ENCODE measurements at places on chromosomes 12 and 14.

- no peak for DNase-seq
These were observed 89.9 kb downstream of the MGST1 start for GRCh38 chr12:16437281-16437816.

GRCh38 chr14:92513966-92514843, 624 bp downstream of the RIN3 start:
- peak; percentile 55 for DNase-seq

GRCh38 chr12:6226002-6226678, 25.9 kb downstream of the CD9 start:
- DNase-seq = peak; percentile 73

- no peak for DNase-seq
These were observed 40.6 kb downstream of the ANO2 start for GRCh38 chr12:5904441-5904840.

- DNase-seq = peak; percentile 75
These were observed 14.2 kb upstream of the PLXNC1 start for GRCh38 chr12:94133964-94134795.

DNA sequence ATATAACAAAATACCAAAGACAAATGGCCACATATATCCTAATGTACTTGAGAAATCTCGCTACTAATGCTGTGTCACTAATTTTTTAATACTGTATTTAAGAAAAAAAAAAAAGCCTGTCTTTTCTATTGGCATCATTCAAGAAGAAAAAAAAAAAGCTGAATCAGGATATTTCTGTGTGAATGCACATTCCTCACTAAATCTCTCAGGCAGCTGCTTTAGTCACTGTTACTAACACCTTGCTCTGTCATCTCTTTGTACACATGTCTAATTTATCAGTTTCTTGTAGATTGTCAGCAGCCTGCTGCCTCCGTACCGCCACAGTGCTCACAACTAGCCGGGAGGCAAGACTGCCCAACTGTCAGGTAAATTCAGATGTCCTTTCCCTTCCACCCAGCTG, 32.0 kb upstream of the FGD4 start:
- DNase-seq = no peak

- no peak for DNase-seq
These were observed 183.0 kb downstream of the SLC15A5 start for GRCh38 chr12:16094437-16094836.

DNA sequence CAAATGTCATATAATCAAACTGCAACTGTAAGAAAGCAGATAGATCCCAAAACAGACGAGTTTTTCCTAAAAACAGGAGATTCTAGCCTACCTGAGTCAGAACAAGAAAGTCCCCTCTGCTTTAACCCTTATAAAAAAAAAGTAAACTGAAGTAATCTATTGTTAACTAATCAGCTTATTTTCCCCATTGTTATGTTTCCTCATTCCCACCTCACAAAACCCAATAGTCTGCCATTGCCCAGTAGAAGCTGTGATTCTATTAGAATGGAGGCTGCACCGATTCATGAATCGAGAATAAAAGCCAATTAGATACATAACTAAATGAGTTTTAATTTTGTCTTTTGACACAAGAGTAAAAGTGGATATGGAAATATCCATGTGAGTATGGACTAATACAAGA, 115.4 kb downstream of the MED13L start:
- no peak for DNase-seq

GRCh38 chr14:74574090-74574433, 38.0 kb downstream of the LTBP2 start:
- DNase-seq = no peak

DNA sequence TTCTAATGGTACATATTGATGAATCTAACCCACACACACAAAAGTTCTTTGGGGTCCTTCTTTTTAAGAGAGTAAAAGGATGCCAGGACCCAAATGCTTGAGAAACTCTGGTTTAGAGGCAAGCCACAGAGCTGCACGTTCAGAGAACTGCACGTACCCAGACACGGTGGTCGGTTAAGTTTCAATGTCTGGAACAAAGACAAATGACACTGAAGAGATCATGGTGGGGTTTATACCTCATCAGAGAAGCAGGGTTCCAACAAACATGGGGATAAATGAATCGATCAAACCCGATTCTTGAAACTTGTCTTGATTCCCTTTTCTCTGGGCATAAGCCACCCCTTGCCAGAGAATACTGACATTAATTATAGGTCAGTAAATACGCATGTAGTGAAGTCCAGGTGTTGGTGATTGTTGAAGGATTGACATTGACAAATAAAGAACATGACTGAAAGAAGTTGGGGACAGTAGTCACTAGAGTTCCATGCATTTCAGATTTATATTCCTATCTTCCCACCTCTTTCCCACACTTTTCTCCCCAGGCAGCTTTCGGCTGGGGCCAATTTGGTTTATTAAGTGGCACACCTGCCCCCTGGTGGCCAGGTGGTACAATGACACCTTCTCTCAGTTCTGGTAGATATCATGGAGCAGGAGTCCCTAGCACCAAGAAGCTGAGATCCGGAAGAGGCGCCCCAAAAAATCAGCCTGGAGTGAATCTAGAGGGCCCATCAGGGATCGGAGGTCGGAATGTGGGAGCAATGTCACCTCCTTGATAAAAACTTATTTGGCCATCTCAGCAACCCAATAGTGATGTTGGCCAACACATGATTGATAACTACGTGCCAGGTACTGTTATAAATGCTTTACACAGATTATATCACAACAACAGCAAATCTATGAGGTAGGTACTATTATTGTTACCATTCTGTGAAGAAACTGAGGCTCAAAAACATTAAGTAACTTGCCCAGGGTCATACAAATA, 17.8 kb upstream of the HDAC7 start:
- DNase-seq = peak; percentile 88

GRCh38 chr12:13293096-13293495, 96.6 kb downstream of the EMP1 start:
- DNase-seq = no peak

GRCh38 chr14:29419736-29420135, 507.9 kb downstream of the PRKD1 start:
- DNase-seq = no peak

- DNase-seq = no peak
These were observed 36.1 kb downstream of the EID3 start for GRCh38 chr12:104339663-104340062.

GRCh38 chr12:123836292-123836691, 74.2 kb downstream of the DNAH10 start:
- DNase-seq = no peak

- DNase-seq = no peak
These were observed 68.7 kb downstream of the ARF6 start for GRCh38 chr14:49961270-49962222.

DNA sequence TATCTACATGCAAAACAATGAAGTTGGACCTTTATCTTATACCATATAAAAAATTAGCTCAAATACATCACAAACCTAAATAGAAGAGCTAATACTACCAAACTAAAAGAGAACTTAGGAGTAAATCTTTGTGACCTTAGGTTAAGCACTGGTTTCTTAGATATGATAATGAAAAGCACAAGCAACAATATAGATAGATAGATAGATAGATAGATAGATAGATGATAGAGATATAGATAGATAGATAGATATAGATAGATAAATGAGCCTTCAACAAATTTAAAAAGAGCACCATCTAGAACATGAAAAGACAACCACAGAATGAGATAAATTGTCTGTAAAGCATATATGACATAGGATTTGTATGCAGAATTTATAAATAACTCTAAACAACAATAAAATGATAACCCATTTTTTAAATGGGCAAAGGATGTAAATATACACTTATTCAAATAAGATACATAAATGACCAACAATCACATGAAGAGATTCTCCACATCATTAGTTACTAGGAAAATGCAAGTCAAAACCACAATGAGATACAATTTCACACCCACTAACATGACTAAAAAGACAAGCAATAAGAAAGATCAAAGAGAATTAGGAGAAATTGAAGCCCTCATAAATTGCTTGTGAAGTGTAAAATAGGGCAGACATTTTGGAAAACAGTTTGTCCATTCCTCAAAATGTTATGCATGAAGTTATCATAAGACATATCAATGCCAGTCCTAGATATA, 293.7 kb downstream of the BTG1 start:
- no peak for DNase-seq

GRCh38 chr12:92732216-92732615, 29.4 kb downstream of the PLEKHG7 start:
- DNase-seq = no peak

DNA sequence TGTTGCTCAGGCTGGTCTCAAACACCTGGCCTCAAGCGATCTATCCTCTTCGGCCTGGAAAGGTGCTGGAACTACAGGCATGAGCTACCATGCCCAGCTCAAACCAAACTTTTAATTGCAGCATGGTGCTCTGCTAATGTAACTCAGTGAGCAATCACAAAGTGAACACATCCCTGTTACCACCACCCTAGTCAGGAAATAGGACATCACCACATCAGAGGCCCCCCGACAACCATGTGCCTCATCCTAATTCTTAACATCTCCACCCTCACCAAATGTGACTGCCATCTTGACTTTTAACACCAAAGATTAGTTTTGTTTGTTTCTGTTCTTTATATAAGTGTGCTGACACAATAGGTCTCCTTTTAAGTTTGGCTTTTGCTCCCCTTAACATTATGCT, 22.8 kb upstream of the SDR39U1 start:
- DNase-seq = no peak

GRCh38 chr12:123954647-123955350, 17.8 kb downstream of the CCDC92 start:
- no peak for DNase-seq

DNA sequence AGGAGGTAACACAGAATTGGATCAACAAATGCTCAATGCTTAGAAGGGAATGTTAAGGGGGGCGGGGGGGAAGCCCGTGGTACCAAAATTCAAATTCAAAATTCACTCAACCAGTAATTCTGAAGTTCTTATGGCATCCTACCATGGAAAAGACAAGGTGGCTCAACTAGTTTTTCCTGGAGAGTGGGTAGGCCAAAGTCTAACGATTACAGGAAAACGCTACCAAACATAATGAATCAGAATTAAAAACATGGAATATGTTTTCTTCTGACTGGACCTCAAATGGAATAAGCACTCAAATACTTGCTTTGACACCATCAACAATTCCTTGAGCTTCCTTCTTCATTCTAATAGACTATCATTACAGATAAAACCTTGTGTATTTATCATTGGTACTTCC, 2.3 kb downstream of the NACA start:
- no peak for DNase-seq

GRCh38 chr12:41510470-41510869, 322.4 kb downstream of the PDZRN4 start:
- DNase-seq = no peak

DNA sequence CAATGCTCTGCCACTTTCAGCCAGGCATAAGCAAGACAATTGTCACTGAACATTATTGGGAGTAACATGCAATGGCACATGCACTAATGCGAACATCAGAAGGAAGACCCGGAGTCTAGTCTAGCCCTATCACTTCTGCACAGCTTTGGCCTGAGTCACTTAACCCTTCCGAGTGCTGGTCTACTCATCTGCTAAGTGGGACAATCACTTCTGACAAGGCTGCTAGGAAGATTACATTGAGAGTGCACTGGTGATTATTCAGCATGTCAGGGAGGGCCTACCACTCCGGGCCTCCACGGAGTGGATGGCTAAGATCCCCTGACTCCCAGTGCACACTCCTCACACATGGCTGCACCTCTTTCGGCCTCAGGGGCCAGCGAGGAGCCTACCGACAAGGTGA, 240.9 kb downstream of the DPF3 start:
- DNase-seq = no peak

GRCh38 chr14:95984206-95984605, 55.0 kb upstream of the C14orf132 start:
- no peak for DNase-seq

DNA sequence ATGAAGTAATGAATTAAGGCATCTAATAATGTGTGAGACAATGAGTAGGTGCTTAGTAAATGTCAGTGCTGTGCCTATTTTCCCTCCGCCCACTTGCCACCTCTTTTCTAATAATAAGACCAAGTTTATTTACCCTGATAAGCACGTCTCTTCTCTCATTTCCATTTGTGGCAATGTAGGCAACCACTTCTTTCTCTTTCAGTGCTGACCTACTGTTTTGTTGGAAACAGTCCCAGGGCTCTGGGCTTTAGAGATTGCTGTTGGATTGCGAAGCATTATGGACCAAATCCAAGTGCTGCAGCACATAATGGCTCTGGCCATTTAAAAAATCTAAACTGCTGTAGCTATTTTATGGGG, 141.3 kb upstream of the PLEKHG7 start:
- DNase-seq = peak; percentile 51

GRCh38 chr12:14959916-14960496, 1.4 kb downstream of the ARHGDIB start:
- no peak for DNase-seq

- DNase-seq = no peak
These were observed 56.5 kb downstream of the ITPK1 start for GRCh38 chr14:93059260-93059659.

GRCh38 chr14:42862114-42862513, 1255.4 kb downstream of the LRFN5 start:
- no peak for DNase-seq

DNA sequence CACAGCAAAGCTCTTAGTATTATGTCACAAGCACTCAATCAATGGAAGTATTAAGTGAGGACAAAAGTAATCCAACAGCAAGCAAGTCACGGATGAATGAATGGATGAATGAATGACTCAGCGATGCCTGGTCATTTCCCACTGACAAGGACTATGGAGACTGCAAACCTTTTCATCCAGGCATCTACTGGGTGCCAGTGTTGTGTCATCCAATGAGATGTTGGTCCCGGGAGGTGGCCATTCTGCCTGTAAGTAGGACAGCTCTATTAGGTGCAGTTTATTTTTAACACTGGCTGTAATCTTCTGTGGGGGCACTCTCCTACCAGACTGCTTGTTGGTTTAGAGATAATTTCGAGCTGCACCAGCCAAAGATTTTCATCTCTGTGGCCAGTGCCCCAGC, 39.4 kb downstream of the STAB2 start:
- DNase-seq = peak; percentile 21

- DNase-seq = no peak
These were observed 19.3 kb upstream of the KRT80 start for GRCh38 chr12:52210925-52211650.

- DNase-seq = peak; percentile 48
These were observed 33.8 kb downstream of the WBP11 start for GRCh38 chr12:14769466-14769968.

GRCh38 chr14:73567358-73567757, 1.7 kb upstream of the ACOT2 start:
- no peak for DNase-seq

DNA sequence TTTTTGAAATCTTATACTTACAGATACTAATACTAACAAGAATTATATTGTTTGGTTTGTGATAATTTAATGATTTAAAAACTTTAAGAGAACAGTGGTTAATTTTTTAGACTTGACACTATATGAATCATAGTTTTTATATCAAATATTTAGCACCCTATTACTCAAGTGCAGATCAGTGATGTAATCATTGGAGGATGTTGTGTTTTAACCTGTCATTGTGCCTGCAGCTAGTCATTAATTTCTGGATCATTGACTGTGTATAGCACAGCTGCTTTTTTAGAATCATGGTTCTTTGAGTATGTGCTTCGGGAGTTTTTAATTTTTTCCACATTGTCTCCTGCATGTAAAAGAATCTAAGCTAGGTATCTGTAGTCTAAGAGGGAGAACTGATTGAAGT, 17.3 kb downstream of the ARID4A start:
- DNase-seq = no peak

GRCh38 chr14:99123208-99123870, 148.7 kb downstream of the BCL11B start:
- no peak for DNase-seq

GRCh38 chr12:106019144-106019543, 119.6 kb downstream of the NUAK1 start:
- no peak for DNase-seq
